Activated CD4-positive, alpha-beta T cell treated with anti-CD3 and anti-CD28 coated beads, Interleukin-2, amount 10 ng/mL, durations not matched to agents 7 days and 5 days (primary cell): ENCODE measurements at places on chromosomes 1 and 21.
A peak's percentile ranks its signal among the peaks of the same experiment; 100 is the strongest.

DNA sequence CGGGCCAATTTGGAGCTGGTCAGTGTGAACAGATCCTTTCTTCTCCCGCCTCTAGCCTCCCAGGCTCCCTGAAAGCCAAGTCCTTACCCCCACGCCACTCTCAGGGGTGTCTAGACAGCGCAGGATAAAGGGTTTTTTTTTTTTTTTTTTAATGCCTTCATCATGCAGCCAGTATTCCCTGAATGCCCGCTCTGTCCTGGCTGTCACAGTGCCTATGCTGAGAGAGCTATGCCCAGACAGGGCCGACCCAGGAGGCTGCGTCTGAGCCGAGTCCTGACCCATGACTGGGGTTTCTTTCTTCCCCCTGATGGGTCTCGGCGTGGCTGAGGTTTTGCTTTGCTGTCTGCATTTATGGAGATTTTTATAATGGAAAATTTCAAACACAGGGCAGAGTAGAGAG, 18.3 kb downstream of the SPSB1 start:
- no peak for DNase-seq

- DNase-seq = peak; percentile 17
These were observed 45.8 kb upstream of the NTPCR start for GRCh38 chr1:232904566-232904965.

GRCh38 chr1:94013367-94013878, 104.2 kb upstream of the GCLM start:
- DNase-seq = no peak

GRCh38 chr21:45017039-45017960, 57.1 kb upstream of the ADARB1 start:
- no peak for DNase-seq

DNA sequence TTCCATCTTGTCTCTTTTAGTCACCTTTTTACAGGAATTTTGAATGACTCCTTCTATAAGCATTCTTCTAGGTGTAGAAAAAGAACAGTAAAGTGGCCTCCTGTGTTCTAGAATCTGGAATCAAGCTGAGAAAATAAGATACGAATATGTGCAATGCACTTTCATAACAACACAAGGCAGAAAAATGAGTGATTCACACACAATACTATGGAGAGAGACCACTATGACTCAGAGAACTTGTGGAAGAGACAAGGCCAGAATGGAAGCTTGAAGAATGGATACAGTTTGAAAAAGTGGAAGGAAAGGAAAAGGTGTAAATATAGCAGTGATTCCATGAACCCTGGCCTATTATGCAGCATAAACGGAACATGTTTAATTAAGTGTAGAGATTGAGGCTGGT, 57.1 kb upstream of the SAMSN1 start:
- no peak for DNase-seq

- no peak for DNase-seq
These were observed 787 bp downstream of the PTGFR start for GRCh38 chr1:78491451-78492071.

- peak; percentile 35 for DNase-seq
These were observed 51.9 kb upstream of the SYNC start for GRCh38 chr1:32754317-32755097.

DNA sequence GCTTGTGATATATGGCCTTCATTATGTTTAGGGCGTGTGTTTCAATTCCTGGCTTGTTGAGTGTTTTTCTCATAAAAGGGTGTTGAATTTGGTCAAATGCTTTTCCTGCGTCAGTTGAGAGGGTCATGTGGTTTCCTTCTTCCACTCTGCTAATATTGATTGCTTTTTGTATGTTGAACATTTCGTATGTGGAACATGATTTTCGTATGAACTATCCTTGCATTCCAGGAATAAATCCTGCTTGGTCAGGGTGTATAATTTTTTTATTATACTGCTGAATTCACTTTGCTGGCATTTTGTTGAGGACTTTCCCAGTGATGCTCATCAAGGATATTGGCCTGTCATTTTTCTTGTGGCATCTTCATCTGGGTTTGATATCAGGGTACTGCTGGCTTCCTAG, 4.7 kb upstream of the ATAD3A start:
- DNase-seq = no peak

- no peak for DNase-seq
These were observed 253.2 kb upstream of the RRP15 start for GRCh38 chr1:218031901-218032300.

DNA sequence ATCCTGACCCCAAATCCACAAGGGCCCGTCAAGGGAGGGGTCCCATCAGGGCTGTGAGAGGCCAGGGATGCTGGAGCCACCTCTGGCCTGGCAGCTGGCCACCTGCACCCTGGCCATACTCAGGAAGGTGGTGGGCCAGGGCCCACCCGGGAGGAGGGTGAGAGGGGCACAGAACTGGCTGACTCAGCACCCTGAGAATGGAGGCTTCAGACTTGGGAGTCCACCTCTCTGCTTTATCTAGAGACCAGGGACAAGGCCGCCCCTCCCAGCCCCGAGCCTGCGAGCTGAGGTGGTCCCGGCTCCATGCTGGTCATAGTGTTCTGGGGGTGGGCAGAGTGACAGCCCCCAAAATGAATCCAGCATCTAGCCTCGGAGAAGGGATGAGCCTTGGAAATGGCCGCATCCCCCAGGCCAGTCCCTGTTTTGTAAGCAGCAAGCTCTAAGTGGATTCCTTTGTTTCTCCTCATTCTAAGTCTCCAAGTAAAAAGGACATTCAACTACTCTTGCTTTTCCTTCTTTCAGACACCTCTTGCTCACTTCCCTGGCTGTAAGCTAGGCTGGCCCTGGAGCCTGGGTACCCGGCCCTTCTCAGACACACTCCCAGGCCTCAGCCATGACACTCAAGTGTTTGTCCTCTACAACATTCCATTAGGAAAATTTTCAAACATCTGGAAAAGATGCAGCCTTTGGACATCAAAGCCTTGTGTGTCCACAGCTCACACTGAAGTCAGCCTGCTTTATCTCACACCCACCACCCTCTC, 12.3 kb downstream of the WNT3A start:
- DNase-seq = no peak

DNA sequence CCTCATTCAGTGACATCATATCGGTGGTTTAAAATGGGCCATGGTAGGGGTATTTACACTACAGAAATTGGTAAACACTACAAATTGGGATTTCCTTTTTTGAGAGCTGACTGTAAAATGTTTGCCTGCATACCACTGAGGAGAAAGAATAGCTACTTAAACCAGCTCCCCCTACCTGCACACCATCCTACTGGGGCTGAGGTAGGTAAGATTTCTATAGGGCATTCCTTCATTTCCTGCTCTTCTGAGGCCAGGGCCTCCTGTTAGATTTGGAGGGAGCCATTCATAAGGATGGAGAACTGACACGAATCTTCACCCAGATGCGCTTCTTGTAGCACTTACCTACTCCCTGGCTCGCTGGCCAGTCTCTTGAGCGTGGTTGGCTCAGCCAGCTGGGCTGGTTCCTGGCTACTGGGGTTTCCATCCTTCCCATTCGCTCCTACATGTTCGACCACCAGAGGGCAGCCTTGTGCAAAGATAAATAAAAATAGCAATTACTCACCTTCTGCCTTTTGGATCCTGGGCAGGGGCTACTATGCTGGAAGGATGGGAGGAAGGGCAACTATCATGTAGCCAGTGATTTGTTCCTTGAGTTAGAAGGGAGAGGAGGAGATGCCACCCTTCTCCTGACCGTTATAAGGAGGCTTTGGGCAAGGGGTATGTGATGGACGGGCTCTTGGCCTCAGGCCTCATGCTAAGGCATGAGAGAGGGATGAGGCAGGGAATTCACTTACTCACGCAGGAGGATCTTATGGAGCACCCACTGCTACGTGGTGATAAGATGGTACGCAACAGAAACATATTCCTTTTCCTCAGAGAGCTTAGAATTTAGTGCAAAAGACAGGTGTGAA, 10.7 kb downstream of the OPTC start:
- peak; percentile 79 for DNase-seq

DNA sequence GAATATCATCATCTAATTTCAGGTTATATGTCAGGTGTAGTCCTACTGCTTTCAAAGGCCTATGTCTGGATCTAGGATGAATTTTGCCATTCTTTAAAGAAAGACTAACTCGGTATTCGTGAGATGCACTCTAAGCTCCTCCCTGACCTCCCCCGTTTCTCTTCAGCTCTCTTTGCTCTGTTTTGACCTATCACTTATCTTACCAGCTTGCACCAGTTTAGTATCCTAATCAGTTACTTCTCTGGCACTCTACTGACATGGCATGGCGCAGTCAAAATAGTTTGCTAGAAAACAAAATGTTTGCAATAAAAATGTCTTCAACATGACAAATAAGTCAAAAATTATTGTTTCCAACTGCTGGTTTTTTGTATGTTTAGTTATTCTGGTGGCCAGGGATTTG, 8.4 kb upstream of the SLC16A1 start:
- DNase-seq = no peak

GRCh38 chr1:28172713-28173150, 3.8 kb downstream of the PTAFR start:
- peak; percentile 63 for DNase-seq

GRCh38 chr1:97277891-97278654, 556.5 kb downstream of the PTBP2 start:
- no peak for DNase-seq

GRCh38 chr21:32386195-32386870, 6.5 kb downstream of the URB1 start:
- DNase-seq = no peak

- no peak for DNase-seq
These were observed 829.2 kb upstream of the ADAMTS5 start for GRCh38 chr21:27796106-27796505.

DNA sequence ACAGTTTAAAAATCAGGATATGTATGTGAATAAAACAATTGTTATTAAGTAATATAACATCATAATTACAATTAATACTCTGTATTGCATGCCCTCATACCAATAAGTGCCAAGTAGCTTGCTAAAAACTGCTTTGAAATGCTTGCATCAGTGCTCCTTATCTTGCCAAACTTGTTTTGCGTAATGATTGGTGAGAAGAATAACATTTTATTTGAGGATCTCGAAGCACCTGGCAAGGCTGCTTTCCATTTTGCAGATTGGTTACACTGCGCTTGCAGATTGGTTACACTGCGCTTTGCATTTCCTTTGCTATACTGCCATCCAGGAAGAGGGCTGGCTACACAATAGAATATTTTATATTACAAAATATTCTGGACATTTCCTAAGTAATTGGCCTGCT, 1.7 kb upstream of the PBX1 start:
- DNase-seq = no peak

GRCh38 chr1:71557138-71557537, 476.3 kb upstream of the ZRANB2 start:
- DNase-seq = no peak

DNA sequence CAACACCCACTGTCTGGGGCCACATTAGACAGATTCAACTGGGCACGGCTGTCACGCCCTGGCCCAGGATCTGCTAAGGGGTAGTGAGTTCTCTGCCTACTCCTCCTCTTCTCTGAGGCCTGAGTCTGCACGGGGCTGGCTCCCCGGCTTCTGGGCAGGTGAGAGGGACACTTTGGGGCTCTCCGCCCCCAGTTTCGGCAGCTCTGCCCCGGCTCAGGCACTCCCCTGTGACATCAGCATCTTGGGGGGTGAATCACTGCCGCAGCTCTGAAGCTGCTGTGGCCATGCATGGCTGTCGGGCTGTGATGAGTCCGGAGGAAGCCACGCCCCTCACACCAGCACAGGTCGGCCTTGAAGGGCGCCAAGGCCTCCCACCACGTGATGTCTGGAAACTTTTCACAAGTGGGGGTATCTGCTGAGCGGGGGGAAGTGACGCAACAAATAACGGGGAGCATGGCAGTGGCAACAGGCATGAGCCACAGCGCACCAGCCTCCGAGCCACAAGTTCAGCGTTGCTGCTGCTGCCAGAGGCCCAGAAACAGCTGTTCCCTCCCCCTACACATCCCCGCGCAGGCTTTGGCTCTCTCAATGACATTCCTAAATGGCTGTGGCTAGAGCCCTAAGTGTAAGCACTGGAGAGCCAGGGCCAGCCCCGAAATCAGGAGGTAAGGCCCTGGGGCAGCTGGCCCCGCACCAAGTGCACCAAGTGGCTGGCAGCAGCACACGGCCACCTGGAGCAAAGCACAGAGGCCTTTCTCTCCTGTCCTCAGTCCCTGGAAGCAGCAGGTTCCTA, 26.3 kb downstream of the ZBTB17 start:
- DNase-seq = peak; percentile 66

DNA sequence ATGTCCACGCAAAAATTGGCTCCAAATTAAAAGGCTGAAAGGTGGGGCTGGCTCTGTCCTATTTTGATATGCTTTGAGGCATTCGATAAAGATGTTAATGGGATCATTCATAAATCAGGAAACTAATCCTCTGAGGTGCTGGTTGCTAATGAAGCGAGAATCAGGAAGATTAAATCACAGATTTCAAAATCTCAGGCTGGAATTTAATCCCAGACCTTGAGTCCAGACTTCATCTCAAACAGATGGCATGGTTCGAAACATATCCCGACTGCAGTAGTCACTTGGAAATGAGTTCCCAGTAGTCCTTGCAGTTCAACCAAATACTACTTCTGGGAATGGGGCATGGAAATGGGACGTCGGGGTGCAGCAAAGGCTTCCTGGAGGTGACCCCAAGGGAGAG, 4.5 kb upstream of the KLF17 start:
- DNase-seq = no peak

DNA sequence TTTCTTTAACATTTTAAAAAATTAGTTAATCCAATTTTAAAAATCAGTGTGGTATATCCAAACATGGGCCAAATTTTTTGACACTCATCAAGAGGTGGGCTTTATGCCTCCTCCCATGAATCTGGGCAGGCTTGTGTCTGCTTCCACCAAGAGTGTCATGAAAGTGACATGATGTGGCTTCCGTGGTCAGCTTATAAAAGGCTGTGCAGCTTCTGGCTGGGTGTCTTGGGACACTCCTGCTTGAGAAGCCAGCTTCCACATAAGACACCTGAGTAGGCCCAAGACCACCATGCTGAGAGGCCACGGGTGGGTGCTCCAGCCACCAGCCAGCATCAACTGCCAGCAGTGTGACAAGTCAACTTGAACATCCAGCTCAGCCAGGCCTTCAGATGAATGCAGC, 74.3 kb upstream of the RUNX3 start:
- peak; percentile 44 for DNase-seq

- no peak for DNase-seq
These were observed 233.0 kb downstream of the RWDD3 start for GRCh38 chr1:95467036-95467435.

GRCh38 chr21:28207436-28208173, 785.1 kb downstream of the LTN1 start:
- no peak for DNase-seq

DNA sequence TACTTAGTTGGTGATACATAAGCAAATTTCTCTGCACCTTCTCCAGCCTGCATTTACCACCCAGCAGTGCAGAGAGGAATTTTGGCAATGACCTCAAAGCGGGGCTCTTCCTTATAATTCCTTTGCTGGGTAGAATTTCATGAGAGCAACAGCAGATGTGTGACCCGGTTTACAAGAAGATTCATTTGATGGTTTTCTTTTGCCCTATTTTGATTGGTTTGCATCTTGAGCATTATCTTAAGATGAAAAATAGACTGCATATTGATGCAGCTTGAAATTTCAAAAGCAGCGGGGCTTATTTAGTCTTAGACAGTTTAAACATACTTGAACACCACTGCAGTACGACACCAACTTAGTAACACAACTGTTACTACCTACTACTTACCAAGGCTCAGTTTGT, 378.9 kb downstream of the TTLL7 start:
- DNase-seq = no peak

GRCh38 chr21:18951271-18952038, 547.9 kb upstream of the TMPRSS15 start:
- no peak for DNase-seq

- DNase-seq = peak; percentile 30
These were observed 77.6 kb downstream of the XCL2 start for GRCh38 chr1:168466092-168466713.
